ENCODE measurements at places on chromosomes 7 and 10.

GRCh38 chr7:86926732-86927131 lies 132.7 kb downstream of the ELAPOR2 start:
- no peak for DNase-seq

DNA sequence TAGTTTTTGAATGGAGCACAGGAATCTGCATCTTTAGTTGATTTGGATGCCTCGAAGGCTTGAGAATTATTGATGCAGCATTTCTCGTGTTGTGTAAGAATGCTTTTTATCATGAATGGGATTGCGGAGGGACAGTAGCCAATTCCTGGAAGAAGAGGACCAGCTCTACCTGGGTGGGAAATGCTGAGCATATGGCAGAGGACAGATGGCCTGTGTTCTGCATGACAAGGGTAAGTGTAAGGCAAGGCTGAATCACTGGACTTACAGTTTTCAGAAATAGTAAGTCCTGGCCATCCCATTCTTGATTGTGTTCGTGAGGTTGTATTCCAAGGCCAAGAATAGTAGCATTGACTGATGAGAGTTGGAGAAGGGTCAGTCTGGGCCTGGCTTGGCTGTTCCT lies 15.9 kb downstream of the RP9 start:
- DNase-seq: no peak

GRCh38 chr7:148021507-148022045 lies 569.0 kb upstream of the C7orf33 start:
- DNase-seq: no peak

- peak; percentile 18 for DNase-seq
Observed at GRCh38 chr7:151683615-151684407, 164.1 kb upstream of the RHEB start.

GRCh38 chr7:116461500-116461899 lies 38.0 kb upstream of the CAV2 start:
- DNase-seq: no peak

GRCh38 chr10:33237736-33238624 lies 96.5 kb downstream of the NRP1 start:
- DNase-seq: no peak

- no peak for DNase-seq
Observed at GRCh38 chr10:108275895-108276685, 1111.6 kb upstream of the SORCS1 start.

DNA sequence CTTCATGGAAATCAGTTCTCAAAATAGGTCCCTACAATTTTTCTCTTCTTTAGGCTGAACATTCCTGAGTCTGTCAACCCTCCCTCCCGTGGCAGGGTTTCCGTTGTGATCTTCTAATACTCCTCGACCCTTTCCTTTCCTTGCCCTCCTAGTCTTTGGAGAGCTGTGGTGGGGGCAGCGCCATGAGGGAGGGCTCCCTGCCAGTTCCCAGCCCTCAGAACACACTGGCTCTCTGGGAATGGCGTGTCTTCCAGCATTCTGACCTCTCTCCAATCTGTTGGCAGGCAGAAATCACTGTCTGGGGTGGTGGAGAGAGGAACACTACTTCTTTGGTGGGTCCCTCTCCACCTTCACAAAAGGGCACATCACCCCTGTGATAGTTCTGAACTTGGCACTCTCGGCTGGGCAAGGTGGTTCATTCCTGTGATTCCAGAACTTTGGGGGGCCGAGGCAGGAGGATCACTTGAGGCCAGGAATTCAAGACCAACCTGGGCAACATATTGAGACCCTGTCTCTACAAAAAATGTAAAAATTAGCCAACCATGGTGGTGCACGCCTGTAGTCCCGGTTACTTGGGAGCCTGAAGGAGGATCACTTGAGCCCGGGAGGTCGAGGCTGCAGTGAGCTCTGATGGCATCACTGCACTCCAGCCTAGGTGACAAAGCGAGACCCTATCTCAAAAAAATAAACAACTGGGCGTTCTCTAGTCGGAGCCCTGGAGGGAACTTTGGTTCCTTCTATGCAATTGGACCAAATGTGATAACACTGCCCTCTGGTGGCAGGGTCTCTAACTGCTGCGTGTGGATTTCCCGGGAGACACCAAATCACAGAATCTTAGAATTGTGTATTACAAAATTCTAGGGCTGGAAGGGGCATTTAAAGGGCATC lies 13.1 kb upstream of the ARPC1A start:
- no peak for DNase-seq

DNA sequence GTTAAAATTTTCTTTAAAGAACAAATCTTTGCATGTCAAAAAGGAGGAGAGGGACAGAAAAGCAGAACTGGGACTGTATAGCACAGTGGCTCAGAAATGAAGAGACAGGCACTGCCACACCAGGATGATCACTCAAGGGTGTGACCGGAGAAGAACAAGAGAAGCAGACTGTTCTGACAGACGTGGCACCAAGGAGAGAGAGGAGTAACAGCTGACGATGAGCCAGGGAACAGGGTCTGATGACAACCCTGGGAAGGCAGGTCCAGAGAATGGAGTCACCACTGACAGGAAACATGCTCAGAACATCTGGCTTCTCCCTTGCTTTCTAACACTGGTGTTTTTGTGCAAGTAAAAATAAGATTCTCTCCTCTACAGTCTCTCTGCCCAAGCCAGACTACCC lies 14.6 kb upstream of the VAX1 start:
- no peak for DNase-seq

DNA sequence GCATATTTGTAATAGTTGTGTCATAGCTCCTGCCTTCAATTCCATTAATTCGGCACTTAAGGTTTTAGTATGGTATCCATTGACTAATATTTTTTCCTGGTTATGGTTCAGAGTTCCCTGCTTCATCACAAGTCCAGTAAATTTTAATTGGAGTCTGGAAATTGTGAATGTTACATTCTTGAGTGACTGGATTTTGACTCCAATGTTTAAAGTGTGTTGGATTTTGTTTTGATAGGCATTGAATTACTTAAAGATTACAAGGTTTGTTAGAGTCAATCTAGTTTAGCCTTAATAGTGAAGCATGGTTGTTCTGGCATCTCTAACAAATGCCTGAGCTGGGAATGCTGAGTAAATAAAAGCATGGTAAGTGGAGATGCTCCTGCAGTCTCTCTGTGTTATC lies 326.6 kb upstream of the IGFBP3 start:
- no peak for DNase-seq

- DNase-seq: no peak
Observed at GRCh38 chr7:15954671-15955354, 268.3 kb upstream of the MEOX2 start.

DNA sequence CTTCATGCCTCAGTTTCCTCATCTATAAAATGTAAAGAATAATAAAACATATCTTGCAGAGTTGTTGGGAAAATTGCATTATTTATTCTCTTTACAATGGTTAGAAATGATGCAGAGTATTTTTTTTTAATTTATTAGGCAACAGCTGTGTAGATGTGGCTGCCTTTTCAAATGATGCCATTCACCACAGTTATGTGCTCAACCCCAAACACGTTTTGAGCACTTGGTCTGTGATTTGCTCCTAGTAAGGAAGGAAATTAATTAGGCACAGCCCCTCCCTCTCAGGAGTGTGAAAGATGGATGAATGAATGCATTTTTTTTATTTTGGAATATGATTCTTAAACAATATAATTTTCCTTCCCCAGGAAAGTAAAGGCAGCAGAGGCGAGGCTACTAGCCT lies 575.1 kb downstream of the GALNT17 start:
- no peak for DNase-seq

DNA sequence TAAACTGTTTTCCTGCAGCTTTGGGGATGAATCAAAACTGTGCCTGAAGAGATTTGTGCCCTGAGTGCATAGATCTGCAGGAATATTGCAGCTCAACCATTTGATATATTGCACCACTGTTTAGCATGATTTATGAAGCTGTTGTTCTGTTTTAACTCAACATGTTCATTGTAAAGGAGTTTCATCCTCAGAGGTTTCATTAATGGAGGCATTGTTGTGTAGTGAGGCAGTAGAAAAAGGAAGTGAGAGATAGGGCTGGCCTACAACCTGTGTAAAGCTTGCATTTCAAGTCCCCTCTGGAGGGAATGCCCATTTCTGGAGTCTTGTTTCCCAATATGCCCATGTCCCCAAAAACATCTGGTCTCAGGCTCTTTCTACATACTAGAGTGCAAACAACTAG lies 67.5 kb downstream of the DNAJC12 start:
- no peak for DNase-seq

DNA sequence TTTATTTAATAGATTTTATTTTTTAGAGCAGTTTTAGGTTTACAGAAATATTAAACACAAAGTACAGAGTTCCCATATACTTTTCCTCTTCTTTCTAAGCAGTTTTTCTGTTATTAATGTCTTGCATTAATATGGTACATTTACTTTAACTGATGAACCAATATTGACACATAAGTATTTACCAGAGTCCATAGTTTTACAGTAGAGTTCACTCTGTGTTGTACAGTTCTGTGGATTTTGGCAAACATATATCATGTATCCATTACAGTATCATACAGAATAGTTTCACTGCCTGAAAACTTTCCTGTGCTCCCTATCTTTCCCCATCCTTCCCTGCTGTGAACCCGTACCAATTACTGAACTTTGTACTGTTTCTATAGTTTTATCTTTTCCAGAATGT lies 55.3 kb downstream of the EXOC6 start:
- no peak for DNase-seq

DNA sequence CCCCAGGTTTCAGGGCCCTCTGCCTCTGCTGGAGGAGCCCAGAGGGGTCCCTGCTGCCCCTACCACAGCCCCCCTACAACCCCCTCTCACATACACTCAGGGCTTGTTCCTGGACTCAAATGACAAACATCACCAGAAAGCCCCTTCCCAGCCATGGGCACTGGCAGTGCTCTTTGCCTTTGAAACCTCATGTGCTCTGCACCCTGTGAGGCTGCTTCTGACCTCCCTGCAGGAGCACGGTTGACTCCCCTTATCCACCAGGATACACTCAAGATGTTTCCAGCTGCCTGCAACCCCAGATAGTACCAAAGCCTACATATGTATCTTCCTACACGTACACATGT lies 3.5 kb upstream of the ADIRF start:
- no peak for DNase-seq

DNA sequence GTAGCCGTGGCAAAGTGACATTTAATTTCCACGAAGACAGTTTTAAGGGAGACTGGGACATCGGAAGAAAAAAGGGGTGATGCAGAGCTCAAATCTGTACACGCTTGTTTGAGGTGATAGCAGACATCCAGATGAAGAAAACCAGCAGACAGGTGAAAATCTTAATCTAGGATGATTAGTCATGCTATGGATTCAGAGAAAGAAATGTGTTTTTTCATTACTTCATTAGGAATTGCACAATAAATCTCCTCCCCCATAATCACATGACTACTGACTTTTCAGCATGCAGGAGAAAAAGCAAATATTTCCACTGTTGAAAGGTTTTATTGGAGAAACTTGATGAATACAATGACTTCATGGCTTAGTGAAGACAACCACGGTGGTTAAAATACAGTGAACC lies 2.5 kb downstream of the NUDT5 start:
- DNase-seq: no peak
